ENCODE measurements at places on chromosomes 2 and 18.

GRCh38 chr18:46362533-46362932 lies 258.3 kb downstream of the HAUS1 start:
- DNase-seq, result no peak

- no peak for DNase-seq
These were observed 2.0 kb upstream of the GAL3ST2 start for GRCh38 chr2:241774419-241775222.

DNA sequence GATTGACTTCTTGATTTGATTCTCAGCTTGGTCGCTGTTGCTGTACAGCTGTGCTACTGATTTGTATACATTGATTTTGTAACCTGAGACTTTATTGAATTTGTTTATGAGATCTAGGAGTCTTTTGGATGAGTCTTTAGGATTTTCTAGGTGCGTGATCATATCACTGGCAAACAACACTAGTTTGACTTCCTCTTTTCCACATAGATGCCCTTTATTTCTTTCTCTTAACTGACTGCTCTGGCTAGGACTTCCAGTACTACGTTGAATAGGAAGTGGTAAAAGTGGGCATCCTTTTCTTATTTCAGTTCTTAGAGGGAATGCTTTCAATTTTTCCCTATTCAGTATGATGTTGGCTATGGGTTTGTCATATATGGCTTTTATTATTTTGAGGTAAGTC lies 101.3 kb downstream of the OSBPL1A start:
- no peak for DNase-seq

DNA sequence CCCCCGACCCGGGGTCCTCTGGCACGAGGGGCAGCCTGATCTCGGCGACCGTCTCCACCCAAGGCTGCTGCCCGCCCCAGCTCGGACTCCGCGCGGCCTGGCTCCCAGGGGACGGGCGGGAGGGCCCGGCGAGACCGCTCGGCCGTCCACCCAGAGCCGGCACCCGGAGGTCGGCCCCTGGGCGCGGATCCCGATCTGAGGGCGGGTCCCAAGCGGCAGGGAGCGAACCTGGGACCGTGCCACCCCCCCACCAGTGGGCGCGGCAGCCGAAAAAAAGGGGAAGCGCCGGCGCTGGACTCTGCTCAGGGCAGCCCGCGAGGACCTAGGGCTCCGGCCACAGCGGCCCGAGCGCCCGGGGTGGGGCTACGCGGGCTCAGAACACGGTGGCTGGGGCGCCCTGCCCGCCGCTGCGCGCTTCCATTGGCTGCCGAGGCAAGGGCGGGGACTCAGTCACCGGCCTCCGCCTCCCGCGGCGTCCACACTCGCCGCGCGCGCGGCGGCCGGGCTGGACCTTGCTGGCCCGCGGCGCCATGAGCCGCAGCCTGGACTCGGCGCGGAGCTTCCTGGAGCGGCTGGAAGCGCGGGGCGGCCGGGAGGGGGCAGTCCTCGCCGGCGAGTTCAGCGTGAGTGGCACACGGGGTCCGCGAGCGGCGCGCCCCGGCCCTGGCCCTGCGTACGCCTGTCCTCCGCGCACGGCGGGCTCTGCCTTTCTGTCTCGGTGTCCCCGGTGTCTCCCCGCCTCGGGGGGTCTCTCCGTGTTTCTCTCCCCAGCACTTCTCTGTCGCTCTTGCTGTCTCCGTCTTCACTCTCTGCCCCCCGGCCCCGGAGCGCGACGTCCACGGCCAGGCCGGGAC lies at the start of gene PTPN18:
TSS of gene PTPN18 (plus strand) at position 479 of the 854 bp plus-strand sequence. CDS start at position 531, 52 bp downstream.
- peak; percentile 46 for DNase-seq

DNA sequence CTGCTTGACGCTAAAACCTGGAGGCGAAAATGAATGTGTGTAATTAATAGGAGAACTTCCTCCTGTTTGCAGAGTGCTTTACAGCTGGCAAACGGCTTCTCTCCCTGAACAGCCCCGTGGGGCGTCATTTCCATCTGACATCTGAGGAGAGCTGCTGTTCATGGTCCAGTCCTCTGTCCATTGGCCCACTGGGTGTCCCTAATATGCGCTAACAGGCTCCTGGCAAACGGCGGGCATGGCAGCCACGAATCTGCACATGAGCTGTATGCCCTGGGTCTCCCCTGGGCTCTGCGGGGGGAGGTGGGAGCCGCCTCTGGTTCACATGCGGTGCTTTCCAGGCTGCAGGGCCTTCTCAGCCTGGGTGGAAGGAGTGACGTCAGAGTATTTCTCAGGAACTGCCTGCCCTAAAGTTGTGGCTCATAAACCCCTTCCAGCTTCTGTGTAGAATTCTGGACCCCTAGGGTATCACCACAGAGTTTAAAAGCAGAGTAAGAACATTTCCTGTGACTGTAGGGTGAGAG lies 73.2 kb downstream of the LRRFIP1 start:
- DNase-seq, result no peak

GRCh38 chr2:135948642-135949355 lies 36.6 kb downstream of the DARS1 start:
- DNase-seq, result no peak

- DNase-seq, result no peak
These were observed 31.7 kb upstream of the DNMT3A start for GRCh38 chr2:25373269-25373981.

- DNase-seq, result no peak
These were observed 155.9 kb downstream of the KLHL29 start for GRCh38 chr2:23540804-23541360.

GRCh38 chr2:23487735-23488492 lies 102.9 kb downstream of the KLHL29 start:
- no peak for DNase-seq

DNA sequence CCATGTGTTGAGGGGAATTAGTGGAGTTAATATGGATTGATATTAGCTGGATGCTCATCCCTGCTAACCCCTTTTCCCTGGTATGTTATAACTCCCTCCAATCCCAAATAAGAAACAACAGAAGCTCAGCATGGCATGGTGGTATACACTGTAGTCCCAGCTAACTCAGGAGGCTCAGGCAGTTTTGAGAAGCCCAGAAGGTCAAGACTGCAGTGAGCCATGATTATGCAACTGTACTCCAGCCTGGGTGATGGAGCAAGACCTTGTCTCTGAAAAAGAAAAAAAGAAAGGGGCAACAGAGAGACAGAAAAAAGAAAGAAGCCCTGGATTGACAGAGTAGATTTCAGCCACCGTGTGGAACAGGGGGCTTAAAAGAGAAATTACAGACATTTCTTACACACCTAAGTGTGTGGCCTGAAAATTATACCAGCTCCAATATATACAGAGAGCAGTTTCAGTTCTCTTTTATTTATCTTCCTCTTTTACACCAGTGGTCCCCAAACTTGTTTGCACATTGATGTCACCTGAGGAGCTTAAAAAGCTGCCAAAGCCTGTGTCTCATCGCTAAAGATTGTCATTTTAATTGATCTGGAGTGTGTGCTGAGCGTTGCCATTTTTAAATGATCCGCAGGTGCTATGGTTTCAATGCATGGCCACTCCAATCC lies 203.6 kb downstream of the UBE2E3 start:
- no peak for DNase-seq

DNA sequence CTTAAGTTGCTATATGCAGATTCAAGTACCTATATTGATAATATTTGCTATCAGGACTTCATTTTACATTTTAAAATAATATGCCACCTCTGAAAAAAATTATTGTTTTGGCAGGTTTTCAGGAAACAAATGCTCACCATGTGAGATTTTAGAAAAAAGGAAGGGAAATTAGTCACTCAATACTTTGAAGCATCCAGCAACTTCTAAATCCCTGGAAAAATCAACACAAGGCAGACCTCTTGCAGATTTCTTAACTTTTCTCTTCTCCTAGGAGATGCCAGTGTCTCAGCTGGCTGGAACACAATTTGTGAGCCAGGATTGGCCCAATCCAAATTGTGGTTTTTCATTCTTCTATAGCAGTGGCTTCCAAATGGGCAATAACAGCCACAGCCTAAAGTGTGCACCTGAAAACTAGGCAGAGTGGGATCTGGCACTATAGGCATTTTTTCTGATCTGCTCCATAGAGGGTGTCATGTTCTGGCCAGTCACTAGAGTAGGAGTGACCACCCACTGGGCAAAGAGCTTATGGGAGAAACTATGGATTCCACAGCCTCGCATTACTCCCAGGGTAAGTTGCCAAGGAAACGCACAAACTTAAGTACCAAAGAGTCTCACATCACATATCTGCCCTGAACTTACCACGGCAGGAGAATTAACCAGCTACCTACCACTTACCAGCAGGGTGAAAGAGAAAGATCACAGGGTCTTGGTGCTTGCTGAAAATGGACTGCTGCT lies 28.1 kb upstream of the THOC1 start:
- DNase-seq, result no peak

GRCh38 chr2:151817929-151818328 lies 10.3 kb downstream of the ARL5A start:
- DNase-seq, result no peak

GRCh38 chr18:55083461-55083860 lies 124.2 kb upstream of the CCDC68 start:
- no peak for DNase-seq

- DNase-seq, result no peak
These were observed 26.7 kb upstream of the MBOAT2 start for GRCh38 chr2:9030190-9030589.

DNA sequence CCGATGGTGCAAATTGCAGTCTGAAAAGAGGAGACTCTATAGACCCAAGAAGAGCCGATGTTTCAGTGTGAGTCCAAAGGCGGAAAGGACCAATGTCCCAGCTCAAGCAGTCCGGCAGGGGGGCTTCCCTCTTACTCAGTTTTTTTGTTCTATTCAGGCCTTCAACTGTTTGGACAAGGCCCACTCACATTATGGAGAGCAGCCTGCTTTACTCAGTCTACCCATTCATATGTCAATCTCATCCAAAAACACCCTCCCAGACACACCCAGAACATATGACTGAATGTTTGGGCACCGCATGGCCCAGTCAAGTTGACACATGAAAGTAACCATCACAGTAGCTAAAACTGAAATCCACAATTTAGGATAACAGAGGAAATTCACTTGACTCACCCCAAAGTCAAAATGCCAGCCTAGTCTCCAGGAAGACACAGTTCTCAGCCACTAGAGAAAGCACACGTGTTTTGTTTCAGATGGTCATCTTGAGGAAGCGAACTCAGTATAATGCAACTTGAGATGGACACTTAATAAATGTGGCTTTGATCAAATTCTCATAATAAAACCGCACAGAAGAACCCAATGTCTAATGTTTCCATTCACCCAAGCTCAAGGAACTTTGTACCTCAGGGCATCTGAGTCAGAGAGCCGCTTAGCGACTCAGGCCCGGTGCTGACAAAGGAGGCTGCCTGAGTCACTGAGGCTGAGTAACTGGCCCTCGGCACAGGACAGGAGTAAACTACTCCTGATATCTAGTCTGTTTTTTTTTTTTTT lies 2.4 kb downstream of the FHL2 start:
- no peak for DNase-seq

DNA sequence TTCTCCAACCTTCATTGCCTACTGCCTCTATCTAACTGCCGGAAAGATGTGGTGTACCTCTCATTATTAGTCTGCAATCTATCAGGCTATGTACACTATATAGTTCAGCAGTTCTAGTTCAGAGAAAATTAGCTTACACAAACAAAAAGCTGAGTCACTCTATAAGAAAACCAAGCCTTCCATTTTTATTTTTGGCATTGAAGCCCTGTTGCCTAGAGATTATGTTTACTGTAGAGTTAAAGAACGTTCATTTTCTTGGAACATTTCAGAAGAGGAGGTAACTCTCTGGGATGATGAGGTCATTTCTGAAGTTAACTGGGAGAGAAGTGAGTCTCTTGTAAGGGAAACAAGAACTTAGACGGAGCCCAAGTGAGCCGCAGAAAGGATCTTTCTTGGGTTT lies 133.5 kb downstream of the FAM124B start:
- DNase-seq, result no peak

- no peak for DNase-seq
These were observed 52.6 kb upstream of the TACR1 start for GRCh38 chr2:75251896-75252295.

DNA sequence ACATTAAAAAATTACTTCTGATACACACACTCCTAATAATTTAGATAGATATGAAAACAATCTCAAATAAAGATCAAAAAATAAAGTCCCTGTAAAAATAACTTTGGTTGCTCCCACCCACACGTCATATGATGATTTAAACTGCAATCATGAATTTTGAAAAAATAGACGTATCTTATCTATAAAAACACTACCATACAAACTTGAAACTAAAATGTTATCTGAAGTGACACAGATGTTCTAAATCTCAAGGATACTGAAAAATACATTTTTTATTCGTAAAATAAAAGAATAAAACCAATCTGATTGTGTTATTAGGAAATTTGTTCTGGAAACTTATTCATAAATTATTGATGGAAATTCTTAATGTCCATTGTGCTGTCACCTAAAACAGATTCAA lies 8.1 kb upstream of the BOLA3 start:
- DNase-seq, result no peak

- no peak for DNase-seq
These were observed 174.8 kb downstream of the BCL2 start for GRCh38 chr18:63144748-63145147.

- no peak for DNase-seq
These were observed 72.2 kb downstream of the MAP2 start for GRCh38 chr2:209495855-209496585.

- no peak for DNase-seq
These were observed 297.8 kb upstream of the GYPC start for GRCh38 chr2:126358122-126358521.

- DNase-seq, result peak; percentile 0
These were observed 24.2 kb upstream of the CPO start for GRCh38 chr2:206915121-206915520.

DNA sequence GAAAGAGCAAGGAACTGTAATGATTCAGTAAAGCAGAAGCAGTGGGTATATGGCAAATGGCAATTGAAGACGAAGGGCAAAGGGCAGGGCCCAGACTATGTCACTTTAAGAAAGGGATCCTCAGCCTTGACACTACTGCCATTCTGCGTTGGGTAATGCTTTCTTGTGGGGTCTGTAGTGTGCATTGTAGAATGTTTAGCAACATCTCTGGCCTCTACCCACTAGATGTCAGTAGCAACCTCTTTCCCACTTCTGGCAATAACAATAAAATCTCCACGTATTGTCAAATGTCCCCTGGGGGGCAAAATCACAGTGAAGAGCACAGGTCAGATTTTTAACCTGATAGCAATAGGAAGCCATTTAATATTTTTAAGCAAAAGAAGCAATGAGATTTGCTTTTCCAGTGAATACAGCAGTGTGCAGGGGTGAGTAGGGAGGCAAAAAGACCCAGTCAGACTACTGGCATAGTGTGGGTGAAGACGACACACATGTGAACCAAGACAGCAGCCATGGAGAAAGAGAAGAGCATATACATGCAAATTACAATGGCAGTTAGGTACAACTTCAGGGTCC lies 209.5 kb downstream of the DYM start:
- DNase-seq, result no peak

DNA sequence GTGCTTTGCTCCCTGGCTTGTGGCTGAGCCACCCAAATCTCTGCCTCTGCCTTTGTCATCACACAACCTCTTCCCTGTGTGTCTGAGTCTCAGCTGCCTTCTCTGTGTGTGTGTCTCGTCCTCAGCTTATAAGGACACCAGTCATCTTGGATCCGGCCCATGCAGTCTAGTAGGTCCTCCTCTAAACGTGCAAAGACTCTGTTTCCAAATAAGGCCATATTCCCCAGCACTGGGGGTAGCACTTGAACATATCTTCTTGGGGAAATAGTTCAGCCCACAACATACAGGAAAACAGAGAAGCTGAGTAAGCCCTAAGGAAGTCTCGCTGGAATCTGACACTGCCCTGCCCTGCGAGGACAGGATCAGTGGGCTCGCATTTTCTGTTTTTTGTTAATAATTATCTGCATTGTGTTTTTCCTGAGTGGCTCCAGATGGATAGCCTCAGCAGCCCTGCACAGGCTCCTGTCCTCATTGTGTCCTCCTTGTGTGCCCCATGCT lies 42.1 kb downstream of the MTCL1 start:
- DNase-seq, result no peak

- DNase-seq, result no peak
These were observed 169.4 kb downstream of the MEIS1 start for GRCh38 chr2:66604326-66604725.
